ENCODE measurements at places on chromosomes 1 and 21.

DNA sequence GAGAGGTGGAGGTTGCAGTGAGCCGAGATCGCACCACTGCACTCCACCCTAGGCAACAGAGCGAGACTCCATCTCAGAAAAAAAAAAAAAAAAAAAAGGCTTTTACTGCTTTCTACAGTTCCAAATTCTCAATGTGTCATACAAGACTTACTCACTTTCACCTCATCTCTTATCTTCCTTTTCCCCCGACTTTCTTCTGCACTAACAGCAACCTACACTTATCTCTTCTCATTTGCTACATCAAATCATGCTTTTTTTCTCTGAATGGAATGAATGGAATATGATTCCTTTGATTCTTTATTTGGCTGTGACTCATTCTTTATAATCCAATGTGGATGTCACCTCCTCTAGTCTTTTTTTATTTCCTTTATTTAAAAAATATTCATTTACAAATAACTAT lies 168.4 kb upstream of the DMRTA2 start:
- DNase-seq = no peak

DNA sequence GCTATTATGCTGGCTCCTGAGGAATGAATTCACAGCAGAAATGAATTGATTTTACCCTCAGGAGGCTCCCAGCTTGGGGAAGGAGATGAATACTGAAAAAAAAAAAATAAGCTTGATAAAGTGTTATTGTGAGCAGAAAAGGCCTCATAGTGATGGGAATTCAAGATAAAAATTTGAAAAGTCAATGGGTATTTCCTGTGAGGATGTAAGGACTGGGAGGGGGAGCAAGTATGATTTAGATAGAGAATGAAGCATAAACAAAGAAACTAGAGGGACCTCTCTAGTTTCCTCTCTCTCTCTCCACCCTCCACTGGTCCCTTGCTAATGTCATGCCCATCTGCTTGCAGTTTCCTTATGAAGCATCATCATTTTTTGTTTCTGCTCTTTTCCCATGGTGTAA lies 439.0 kb upstream of the PLXNA2 start:
- no peak for DNase-seq

- no peak for DNase-seq
Observed at GRCh38 chr1:52976183-52977035, 49.3 kb downstream of the SCP2 start.

- peak; percentile 7 for DNase-seq
Observed at GRCh38 chr1:10866321-10867093, 70.1 kb upstream of the CASZ1 start.

DNA sequence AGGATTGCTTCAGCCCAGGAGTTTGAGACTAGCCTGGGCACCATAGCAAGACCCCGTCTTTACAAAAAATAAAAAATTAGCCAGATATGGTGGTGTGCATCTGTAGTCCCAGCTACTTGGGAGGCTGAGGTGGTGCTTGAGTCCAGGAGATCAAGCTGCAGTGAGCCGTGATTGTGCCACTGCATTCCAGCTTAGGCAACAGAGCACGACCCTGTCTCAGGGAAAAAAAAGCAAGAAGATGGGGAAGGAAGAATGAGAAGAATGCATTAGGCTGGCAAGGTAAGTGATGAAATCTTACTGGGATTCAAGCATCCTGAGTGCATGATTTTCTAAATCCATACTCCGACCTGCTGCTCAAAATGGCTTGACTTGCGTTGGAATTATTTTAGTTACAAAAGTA lies 6.8 kb downstream of the PCP4L1 start:
- DNase-seq = no peak

GRCh38 chr1:23118957-23119792 lies 49.5 kb downstream of the LUZP1 start:
- no peak for DNase-seq

DNA sequence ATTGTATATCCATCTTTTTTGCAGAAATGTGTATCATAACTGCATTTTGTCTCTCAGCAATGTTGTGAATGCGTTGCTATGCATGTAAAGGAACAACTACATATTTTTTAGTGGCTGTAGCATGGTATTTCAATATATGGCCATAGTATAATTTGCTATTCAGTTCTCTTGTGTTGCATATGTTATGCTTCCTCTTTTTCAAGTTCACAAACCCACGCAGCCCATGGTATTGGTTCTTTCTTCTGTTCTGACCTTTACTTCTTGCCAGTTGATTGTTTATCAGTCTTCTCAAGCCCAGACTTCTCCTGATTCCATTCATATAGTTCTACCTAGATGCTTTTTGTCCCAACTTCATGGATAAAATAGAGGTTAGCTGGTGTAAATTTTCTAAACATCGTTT lies 6.1 kb downstream of the SLC22A15 start:
- DNase-seq = no peak
